ENCODE measurements at places on chromosomes 13 and 19.

DNA sequence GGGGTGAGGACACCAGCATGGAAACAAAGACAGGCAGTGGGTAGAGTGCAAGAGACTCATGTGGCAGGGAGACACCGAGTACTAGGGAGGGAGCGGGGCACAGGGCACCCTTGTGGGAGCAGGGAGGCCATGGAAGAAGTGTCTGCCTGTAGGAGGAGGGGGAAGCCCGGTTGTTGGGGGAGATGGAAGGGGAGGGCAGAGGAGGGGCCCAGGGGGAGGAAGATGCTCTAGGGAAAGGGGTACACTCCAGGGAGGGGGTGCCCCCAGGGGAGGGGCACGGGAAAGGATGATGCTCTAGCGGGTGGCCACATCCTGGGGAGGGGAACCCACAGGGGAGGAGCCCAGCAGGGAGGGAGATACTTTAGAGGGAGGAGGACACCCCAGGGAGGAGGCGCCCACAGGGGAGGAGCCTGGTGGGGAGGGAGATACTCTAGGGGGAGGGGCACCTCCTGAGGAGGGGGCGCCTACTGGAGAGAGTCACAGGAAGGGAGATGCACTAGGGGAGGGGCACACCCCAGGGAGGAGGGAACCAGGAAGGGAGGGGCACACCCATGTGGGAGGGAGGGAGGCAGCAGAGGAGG, 24.9 kb downstream of the CPAMD8 start:
- DNase-seq: no peak

DNA sequence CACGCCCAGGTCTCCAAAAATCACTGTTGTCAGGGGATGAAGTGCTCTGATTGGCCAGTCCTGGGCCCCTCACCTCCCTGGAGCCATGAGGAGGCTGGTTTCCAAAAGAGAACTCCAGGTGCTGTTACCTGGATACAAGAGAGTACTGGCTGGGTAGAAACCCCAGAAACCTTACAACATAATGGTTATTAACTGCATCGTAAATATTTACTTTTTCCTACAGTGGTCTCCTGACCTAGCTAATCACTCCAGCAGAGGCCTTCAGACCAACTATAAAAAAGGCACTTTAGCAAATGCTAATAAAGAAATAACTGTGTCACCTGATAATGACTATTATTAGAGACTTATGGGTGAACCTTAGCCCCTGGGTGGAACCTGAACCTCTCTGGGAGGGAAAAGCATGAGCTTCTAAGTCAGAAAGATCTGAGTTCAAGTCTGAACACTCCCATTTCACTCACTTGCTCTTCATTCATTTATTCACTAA, 1.5 kb upstream of the IGSF23 start:
- DNase-seq: no peak

- DNase-seq: no peak
These were observed 230.2 kb downstream of the TUBA3C start for GRCh38 chr13:18951412-18951811.

DNA sequence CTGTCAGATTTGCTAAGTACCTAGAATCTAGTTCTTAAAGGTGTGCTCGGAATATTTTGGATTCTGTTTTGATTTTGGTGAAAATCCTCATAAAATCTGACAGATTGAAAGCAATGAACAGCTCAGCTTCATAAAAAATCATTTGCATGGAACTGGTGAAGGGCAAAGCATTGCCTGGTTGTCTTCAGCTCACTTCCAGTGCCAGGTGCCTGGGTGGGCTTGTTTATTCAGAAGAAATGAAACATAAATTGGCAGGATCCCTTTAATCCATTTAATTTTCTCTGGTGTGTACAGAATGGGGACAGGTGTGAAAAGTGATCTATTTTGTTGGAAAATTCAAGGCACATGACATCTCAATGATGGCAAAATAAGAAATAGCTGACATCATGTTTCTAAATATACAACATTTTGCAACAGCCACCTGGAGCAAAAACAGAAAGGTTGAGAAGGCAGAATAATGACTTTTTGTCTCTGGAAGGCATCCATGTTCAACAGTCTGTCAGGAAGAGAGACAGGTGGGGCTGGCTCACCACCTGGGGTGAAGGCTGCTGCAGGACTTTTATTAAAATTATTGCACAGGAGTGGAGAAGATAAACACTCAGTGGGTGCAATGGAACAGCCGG, 52.2 kb downstream of the RFC3 start:
- DNase-seq: no peak

DNA sequence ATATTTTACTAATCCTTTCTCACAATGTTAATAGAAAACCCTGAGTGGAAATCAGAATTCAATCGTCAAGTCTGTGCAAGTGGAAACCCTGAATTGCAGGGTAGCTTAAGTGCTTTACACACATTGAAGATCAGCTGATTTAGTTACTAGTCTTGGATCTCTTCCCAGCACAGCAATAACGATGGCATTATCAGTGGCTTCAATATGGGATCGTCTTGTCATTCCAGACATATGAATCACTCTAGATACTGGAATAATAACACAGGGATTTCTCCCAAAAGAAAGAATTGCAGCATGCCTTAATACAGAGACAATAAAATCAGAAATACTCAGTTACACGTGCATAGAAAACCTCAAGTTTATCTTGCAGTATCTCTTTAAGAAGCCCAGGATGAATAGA, 12.6 kb upstream of the METTL21C start:
- DNase-seq: peak; percentile 90

- no peak for DNase-seq
These were observed 324.6 kb downstream of the KLF12 start for GRCh38 chr13:73809561-73809960.

GRCh38 chr19:556611-557382, 12.9 kb downstream of the GZMM start:
- no peak for DNase-seq

GRCh38 chr19:4009990-4010807, 2.7 kb downstream of the PIAS4 start:
- no peak for DNase-seq

DNA sequence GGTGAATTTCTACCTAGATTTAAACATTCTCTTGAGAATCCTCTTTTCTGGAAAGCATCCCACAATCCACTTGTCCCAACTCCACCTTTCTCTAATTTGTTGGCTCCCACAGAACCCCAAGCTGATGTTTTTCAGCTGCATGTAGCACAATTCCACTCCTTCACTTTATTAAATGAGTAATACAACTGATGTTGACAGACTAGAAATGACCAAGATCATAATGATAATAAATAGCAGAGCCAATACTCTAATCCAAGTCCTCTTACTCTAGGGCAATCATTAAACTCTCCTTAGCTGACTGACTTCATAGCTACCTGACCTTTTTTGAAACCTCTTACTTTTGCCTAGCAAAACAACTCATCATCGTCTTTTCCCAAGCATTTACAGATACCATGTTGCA, 27.9 kb upstream of the STARD13 start:
- DNase-seq: no peak

DNA sequence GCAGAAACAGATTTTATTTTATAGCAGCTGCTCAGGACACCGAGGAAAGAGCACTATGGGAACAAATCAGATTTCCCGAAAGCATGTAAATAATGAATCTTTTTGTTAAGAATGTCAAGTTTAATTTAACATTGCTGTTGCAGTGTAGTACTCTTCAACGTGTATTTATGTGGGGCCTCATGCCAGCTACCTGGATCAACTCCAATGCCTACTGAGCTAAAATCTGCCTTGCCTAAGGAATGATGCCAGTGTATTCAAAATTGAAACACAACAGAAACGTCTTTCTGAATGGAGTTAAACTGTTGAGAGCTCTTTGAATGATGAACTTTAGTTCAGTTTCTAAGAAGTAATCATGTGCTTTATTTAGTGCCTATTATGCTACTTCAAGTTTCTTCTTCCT, 1379.8 kb upstream of the ATXN8OS start:
- no peak for DNase-seq

DNA sequence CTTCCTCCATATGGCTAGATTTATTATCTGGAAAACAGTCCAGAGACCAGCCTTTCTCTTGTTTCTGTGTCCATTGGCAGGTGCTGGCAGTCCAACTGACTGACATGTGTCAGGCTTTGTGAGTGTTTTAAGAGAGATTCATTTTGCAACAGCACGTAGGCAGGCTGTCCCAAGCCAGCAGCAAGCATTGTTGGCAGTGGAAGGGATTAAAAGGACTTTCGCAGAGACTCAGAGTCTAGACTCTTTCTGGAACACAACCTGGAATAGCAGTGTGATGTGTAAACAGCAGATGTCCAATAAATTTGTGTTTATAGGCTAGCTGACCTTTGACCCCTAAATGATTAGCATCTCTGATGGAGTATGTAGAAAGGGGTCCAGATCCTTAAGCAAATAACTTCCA, 222.2 kb upstream of the SERP2 start:
- no peak for DNase-seq

DNA sequence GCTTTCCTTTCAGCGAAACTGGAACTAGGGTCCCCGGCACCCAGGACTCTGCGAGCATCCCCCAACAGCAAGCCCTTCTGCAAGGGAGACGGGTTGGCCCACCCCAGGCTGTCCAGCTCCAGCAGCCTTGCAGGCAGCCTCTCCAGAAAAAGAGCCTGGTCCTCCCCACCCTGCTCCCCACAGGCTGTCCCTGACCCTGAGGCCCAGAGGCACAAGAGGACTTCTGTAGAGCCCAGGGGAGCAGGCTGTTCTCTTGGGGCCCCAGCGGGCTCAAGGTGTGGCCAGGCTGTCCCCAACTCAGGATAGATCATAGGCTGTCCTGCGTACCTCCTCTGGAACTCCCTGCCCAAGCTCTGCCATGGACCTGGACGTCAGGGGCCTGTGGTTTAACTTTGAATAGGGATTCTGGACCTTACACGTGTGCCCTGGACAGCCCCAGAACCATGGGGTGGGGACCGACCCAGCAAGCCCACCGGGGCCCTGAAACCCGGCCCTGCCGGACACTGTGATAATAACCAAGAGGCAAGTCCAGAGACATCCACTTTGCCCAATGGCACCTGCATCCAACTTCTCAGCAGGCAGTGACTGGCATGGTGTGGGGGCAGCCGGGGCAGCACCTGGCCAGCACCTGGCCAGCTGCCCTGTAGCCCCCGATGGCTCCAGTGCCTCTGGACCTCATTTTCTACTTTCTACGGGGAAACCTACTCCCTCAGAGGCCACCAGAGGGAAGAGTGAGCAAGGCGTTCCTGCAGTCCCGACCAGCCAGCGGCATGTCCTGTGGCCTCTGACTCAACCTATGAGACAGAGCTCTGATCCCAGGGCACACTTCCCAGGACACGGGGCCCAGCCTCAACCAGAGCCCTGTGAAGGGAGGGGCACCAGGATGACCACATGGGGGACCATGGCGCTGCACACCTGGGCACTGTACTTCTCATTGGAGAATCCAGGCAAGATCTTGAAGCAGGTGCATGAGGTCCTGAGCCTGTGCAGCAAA, 50.9 kb upstream of the TPM4 start:
- DNase-seq: peak; percentile 14

- DNase-seq: no peak
These were observed 186.5 kb upstream of the ATXN8OS start for GRCh38 chr13:69921156-69921555.

DNA sequence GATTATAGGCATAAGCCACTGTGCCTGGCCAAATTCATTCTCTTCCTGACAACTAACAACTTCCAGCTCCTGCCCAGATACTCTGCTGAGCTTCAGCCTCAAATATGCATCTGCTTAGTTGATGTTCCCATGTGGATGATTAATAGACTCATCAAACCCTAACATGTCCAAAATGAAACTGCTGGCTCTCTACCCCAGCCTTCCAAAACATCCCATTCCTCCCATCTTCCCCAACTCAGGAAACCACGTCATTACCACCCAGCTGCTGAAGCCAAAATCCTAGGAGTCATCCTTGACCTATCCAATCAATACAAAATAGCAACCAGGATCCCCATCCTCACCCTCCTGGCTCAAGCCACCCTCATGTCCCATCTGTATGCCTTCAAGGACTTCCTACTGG, 20.9 kb downstream of the POU2F2 start:
- no peak for DNase-seq

- DNase-seq: no peak
These were observed 18.1 kb downstream of the DNAJC15 start for GRCh38 chr13:43041369-43041921.

- no peak for DNase-seq
These were observed 140 bp downstream of the PLEKHJ1 start for GRCh38 chr19:2236064-2236313.

GRCh38 chr19:2391118-2391725, 31.2 kb downstream of the TMPRSS9 start:
- peak; percentile 19 for DNase-seq

DNA sequence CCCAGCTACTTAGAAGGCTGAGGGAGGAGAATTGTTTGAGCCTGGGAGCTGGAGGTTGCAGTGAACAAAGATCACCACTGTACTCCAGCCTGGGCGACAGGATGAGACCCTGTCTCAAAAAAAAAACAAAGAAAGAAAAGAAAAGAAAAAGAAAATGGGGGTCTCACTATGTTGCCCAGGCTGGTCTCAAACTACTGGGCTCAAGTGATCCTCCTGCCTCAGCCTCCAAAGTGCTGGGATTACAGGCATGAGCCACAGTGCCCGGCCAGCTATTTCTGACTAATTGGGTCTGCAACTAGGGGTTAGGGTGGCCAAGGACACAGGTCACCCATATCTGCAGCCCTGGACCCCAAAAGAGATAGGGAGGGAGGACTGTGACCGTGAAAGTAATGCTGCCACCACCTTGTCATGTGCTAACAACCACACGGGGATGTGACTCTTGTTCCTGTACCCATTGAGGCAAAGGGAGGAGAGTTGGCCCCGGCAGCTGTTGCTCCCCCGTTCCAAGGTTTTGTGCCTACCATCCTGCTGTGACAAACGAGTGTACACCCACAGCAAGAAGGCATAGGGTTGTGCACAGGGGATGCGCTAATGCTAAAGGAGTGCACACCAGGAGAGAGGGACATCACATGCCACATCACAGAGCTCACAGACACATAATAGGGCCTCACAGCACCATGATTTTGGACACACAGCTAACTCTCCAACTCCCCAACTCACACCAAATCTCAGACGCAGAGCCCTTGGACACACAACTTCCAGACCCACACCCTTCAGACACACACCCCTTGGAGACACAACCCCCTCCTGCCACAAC, 619 bp downstream of the MEF2B start:
- no peak for DNase-seq

DNA sequence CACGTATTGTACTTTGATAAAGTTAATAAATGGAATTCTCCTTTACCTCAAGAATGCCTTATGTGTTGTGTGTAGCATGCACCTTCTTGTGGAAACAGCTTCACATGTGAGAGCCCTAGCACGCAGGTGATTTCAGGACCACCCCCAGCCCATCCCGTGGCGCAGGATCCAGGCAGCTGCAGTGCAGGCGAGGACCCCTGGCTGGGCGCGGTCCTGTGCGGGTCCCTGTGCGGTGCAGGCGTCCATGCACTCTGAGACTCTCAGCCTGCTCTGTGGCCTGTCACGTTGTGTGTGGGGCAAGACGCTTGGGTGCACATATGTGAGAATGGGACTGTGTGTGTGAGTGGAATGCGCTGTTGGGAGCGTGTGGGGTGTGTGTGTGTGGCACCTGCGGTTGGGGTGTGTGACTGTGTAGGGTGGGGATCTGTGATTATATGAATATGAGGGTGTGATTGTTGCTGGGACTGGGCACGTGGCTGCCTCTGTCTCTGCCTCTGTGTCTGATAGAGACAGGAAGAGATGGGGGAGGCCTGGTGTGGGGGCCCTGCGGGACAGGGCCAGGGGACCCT, 30.8 kb downstream of the WTIP start:
- no peak for DNase-seq

- DNase-seq: no peak
These were observed 46.8 kb downstream of the TEX26 start for GRCh38 chr13:30978981-30979956.

All from AG04449 (cell line).